Ecto neural progenitor cell (in vitro differentiated cells): ENCODE measurements at places on chromosomes 1 and 21.

DNA sequence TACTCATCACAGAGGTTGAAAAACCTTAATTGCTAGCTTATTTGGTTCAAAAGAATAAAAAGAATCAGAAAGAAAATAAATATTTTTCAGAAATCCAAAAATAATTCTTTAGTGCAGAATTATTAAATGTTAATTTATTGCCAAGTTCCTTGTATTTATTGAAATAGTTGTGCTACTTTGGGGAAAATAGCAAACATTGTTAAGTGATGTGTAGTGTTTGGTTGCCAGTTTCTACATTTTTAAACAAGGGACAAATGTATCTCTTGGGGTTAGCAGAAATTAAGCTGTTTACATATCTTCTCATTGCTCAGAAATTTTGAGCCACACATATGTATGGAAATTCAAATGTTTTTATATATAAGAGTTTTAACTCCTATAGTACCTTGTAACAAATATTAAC lies 775.0 kb downstream of the USP25 start:
- DNase-seq, result no peak

GRCh38 chr1:76238094-76238628 lies 163.6 kb downstream of the ST6GALNAC3 start:
- DNase-seq, result no peak

- no peak for DNase-seq
Measured at GRCh38 chr1:112904071-112904830, 51.7 kb downstream of the SLC16A1 start.

GRCh38 chr1:181148636-181149035 lies 60.1 kb downstream of the IER5 start:
- DNase-seq, result no peak

- no peak for DNase-seq
Measured at GRCh38 chr1:22056936-22057335, 4.4 kb downstream of the CDC42 start.

DNA sequence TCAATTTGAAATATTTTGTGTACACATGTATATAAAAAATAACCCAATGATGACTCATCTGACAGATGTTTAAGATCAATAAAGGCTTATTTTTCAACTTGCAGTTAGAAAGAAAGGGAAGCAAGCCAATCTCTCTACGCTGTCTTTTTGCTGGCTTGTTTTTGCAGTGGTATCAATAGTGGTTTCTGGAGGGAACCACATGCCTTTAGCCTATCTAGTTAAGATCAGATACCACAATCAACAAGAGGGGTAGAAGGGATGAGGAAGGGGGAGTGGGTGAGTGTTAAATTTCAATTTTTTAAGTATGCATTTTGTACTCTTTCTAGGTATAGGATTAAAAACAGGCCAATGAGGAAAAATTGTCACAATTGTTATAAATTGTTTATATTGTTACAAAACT lies 276.2 kb downstream of the KCNH1 start:
- no peak for DNase-seq

GRCh38 chr1:207825719-207826556 lies 74.1 kb downstream of the CD46 start:
- no peak for DNase-seq

GRCh38 chr1:65153635-65154034 lies 5.6 kb downstream of the AK4 start:
- DNase-seq, result no peak

DNA sequence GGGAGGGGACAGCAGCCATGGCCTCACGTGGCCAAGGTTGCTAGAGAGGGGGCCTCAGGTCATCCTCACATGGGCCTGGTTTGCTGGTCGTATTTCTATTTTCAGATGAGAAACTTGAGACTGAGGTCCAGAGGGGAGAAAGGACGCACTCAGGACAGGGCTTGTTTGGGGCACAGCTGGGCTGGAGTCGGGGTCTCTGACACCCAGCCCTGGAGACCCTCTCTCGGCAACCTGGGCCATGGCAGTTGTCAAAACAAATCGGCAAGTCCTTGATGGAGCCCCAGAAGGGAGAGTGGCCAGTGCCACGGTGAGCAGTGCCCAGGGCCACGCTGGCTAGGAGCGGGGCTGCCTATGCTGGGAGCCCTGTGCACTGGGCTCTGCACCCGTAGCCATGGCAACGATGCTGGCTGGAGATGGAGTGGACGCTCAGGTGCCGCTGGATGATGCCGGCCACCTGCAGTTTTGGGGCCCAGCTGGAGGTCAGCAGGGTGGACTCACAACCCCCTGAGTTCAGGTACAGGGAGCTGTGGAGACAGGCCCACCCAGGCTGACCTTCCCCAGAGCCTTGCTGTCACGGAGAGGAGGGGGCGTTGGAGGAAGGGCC lies 11.1 kb downstream of the LRRC3 start:
- DNase-seq, result no peak

- no peak for DNase-seq
Measured at GRCh38 chr1:8782001-8782620, 35.3 kb downstream of the RERE start.

DNA sequence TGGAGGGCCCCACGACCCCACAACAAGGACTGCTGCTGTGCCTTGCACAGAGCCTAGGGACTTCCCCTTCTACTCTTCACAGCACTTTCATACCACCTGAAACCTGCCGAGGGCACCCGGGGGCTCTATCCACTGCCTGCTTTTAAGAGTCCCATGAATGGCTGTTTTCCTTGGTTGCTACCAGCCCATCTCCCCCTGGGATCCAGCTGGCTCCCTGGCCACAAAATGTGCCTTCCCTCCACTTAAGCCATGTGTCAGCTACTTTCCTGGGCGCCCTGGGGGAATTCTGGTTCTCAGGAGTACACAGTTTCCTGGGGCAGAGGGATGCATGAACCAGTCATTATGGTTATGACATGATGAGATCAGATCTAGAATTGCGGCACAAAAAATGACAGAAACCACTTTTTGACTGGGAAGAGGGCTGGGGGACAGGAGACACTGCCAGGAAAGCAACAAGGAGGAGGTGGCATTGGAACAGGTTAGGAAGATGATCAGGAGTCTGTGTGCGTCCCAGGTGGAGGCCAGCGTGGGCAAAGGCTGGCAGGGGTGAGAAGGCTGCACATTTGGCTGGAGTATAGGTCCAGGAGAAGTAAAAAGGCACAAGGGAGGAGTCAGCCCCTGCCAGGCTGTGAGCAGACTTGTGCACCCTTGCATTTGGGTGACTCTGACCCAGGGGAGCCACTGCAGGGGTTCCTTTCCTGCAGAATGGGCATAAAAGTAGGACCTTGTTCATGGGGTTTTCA lies 3.2 kb upstream of the TNFRSF8 start:
- no peak for DNase-seq

DNA sequence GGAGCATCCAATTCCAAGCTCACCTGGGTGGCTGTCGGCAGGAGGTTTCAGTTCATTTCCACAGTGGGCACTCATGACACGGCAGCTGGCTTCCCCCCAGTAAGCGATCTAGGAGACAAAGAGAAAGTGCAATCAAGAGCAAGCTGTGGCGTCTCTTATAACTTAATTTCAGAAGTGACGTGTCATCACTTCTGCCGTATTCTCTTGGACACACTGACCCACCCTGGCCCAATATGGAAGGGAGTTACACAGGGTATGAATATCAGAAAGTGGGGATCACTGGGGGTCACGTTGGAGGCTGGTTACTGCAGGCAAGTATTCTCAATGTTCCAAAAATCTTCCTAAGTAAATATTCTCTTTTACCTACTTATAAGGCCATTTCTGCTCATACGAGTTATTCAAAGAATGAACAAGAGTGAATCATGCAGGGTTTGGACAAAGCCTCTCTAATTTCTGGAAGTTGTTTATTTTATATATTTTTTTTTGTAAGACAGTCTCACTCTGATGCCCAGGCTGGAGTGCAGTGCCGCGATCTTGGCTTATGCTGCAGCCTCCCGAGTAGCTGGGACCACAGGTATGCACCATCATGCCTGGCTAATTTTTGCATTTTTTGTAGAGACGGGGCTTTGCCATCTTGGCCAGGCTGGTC lies 46.5 kb upstream of the GREM2 start:
- no peak for DNase-seq

- DNase-seq, result no peak
Measured at GRCh38 chr1:155006601-155007101, 4.0 kb downstream of the ZBTB7B start.

DNA sequence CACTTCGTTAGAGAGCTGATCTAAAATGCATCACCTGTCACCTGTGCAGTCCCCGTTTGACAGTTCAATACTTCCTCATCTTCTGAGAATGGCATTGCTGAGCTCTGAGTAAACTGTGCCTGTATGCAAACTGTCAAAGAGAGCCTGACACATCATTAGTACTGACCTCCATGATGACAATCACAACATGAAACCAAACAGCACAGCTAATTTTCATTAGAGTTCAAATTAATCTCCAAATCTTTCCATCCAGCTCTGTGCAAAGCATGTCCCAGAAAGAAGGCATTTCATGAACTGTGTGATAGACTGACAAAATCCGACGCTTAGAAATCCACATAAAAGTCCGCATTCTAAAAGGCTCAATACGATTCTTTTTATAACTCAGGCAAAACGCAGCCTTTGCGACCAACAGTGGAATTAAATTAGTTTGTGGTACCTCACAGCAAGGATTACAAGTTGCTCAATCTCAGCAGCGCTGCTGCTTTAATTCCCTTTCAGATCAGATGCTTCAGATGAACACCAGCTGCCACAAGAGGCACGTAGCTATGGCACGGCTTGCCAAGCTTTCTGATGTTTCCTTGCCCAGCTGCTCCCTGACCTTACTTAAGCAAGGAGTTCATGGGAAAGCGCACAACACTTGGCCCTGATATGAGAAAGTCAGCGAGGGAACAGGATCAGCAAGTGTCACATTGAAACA lies 765.5 kb upstream of the PRMT6 start:
- no peak for DNase-seq

GRCh38 chr1:183272390-183272848 lies 86.4 kb downstream of the LAMC2 start:
- DNase-seq, result no peak

DNA sequence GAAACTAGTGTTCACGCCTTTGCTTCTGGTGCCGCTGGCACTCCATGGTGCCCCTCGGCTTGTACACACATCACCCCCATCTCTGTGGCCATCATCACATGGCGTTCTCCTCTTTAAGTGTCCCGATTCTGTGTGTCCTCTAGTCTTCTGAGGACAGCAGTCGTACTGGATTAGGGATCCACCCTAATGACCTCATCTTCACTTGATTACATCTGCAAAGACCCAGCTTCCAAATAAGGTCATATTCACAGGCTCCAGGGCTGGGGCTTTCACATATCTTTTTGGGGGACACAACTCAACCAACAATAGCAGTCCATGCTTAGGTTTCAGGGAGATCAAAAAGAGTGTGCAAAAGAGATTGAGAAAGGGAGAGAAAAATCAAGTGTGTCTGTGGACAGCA lies 64.9 kb downstream of the HLCS start:
- DNase-seq, result no peak

DNA sequence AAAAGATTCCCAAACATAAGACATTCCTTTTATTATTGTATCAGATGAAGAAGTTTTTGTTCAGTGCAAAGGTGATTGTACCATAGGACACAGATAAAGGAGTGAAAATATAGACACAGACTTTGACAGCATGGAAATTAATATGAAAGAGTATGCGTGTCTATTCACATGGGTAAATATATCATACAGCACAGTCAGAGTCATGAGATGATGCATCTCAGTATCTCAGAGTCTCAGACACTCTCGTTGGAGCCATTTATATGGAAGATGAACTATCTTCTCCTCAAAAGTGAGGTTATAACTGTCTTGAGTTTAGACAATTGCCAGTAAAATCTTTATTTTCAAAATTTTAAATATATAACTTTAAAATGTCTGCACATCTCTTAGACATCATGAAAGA lies 158.4 kb upstream of the C8B start:
- no peak for DNase-seq

GRCh38 chr1:114157275-114157660 lies 3.6 kb upstream of the SYT6 start:
- no peak for DNase-seq

- no peak for DNase-seq
Measured at GRCh38 chr1:84245563-84245962, 55.9 kb upstream of the SAMD13 start.

- DNase-seq, result no peak
Measured at GRCh38 chr21:44063151-44063912, 43.9 kb upstream of the PWP2 start.

GRCh38 chr1:58739856-58740466 lies 40.1 kb upstream of the MYSM1 start:
- no peak for DNase-seq

DNA sequence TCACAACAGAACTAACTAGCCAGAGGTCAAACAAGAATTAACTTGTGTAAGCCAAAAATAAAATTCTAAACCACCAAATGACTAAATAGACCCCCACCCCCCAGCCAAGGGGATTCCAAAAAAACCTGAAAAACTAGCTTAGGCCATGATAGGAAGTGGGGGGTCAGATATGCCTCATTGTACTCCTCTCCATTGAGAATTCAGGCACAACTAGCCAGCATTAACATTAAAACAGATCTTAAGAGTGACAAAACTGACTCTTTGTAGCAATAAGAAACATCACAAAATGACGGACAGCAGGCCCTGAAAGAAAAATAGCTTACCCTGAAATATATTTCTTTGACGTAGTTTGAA lies 103.0 kb upstream of the ETV3 start:
- DNase-seq, result no peak

GRCh38 chr1:161190962-161191521 lies 7.8 kb downstream of the ADAMTS4 start:
- DNase-seq, result no peak

- DNase-seq, result no peak
Measured at GRCh38 chr1:1310476-1311053, 2.2 kb downstream of the PUSL1 start.

DNA sequence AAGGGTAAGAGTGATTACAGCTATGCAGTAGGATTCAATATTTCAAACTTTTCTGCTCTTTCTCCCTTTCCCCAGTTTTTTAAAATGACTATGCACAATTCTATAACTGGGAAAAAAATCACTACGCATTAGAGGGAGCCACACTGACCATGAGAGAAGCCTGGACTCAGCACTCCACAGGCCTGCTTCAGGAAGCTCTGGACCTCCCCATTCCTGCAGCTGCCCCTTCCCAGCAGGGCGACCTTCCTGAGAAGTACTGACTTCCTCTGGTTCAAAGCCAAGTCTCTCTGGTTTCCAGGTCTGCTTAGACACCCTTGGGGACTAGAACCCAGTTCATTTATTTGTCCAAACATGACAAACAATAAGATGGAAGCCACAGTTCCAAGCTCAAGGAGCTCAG lies 42.0 kb upstream of the CLSTN1 start:
- DNase-seq, result no peak

- DNase-seq, result no peak
Measured at GRCh38 chr1:183443011-183443410, 24.8 kb upstream of the NMNAT2 start.

DNA sequence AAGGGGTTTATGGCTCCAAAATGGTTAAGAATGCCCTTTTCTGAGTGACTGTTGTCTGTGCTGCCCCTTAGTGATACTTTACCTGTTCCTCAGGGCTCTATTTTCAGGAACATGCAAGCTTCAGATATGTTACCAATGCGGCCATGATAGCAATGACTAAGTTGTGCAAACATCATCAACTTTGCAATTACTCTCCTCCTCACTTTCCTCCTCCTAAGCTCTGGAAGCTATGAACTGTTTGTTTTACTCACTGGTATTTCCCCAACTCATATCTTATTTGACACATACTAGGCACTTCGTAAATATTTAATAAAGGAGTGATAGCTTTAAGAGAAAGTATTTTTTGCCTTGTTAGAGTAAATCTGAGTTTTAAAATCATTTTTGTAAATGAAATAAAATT lies 53.8 kb downstream of the RWDD3 start:
- DNase-seq, result no peak
